ENCODE measurements at places on chromosomes 3 and 15.

GRCh38 chr15:32866454-32867312, 148.9 kb downstream of the GREM1 start:
- H3K4me3 ChIP-seq = no peak overlapping the region
- H3K27ac ChIP-seq = no peak overlapping the region
- peak; percentile 11 for DNase-seq
- peaks cover 12% of the 10 kb centered on the region for H3K4me1 ChIP-seq
- no peaks in the 10 kb centered on the region for H3K27me3 ChIP-seq

DNA sequence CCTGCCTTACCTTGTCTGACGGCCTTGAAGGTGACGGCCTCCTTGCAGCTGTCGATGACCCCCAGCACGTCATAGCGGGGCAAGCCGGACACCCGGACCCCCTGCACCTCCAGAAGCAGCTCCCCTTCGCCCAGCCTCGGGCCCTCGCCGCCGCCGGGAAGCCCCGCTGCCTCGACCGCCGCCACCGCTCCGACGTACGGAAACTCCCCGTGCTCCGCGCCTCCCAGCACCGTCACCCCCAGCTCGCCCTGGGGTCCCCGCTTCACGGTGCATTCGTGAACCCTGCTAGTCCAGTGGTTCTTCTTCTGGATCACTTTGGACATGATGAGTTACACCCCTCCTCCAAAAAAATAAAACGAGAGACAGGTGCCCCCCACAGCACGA, 740 bp downstream of the MAGI1 start:
- no peaks in the 10 kb centered on the region for H3K27me3 ChIP-seq
- H3K4me1 ChIP-seq = no peaks in the 10 kb centered on the region
- H3K4me3 ChIP-seq = no peak overlapping the region
- no peak for DNase-seq

GRCh38 chr15:40857601-40858341, 13.9 kb downstream of the SPINT1 start:
- H3K27me3 ChIP-seq = no peaks in the 10 kb centered on the region
- no peaks in the 10 kb centered on the region for H3K36me3 ChIP-seq
- H3K27ac ChIP-seq = peak overlapping the region; percentile 78

DNA sequence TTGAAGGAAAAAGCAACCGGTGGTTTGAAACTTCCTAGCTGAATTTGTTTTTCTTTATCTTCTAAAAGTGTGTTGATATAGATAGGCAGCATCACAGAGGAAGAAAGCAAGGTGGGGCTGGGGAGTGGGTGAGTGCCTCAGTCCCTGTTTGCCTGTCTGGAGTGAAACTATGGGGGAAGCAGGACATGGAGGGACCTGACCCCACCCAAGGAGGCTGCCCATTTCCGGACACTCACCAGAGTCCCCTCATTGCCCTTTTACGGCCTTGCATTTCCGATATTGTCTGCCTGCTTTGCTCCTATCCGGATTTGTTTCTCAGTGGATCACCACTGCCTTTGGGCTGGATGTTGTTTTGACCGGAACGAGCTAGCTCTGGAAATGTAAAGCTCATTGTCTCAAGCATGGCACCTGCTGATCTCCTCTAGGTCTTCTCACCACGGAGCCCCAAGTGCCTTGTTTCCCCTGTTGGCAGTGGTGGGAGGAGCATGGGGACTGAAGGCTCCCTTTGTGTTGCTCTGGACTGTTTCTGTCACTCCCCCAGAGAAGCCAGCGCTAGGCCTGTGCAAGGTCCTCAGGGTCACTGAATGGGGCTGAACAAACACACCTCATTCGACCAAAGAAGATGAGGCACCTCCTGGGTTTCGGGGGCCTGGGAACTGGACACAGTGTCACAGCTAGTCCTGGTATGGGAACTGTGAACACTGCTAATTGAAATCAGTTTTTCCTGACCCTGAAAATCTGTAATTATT, 7.0 kb downstream of the CLDN11 start:
- no peaks in the 10 kb centered on the region for H3K36me3 ChIP-seq
- no peak for DNase-seq
- H3K27ac ChIP-seq = no peak overlapping the region
- no peak overlapping the region for H3K4me3 ChIP-seq

DNA sequence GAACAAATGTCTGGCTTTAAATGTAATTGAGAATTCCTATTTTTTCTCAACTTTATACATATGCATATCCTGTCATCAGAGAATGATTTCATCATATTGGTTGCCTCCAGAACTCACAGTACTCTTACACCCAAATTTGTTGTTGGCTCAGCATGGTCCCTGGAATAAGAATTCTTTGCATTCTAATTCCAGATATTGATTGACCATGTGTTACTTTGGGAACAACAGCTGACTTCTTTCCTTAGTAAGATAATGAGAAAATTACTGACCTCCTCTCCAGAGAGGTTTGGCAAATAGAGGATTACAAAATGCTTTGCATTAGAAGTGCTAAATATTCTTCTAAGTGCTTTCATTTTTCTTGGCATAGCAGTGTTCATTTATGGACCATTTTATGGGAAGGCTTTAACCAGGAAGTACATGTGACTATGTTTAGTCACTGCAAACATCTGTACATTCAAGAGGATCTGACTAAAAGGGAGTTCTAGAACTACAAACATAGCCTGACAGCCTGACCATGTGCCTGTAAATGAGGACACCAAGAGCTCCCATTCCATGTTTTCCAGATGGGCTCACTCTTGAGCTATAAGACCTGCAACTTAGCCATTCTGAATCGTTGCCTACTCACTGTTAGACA, 391.6 kb upstream of the DPPA4 start:
- no peak overlapping the region for H3K27ac ChIP-seq
- H3K27me3 ChIP-seq = no peaks in the 10 kb centered on the region
- no peak overlapping the region for H3K4me3 ChIP-seq
- H3K36me3 ChIP-seq = no peaks in the 10 kb centered on the region
- no peaks in the 10 kb centered on the region for H3K4me1 ChIP-seq
